ENCODE measurements at places on chromosomes 3 and 15.

GRCh38 chr3:159947220-159947619 lies 41.4 kb upstream of the IL12A start:
- DNase-seq = no peak

- no peak for DNase-seq
Observed at GRCh38 chr15:26967719-26968269, 3.2 kb upstream of the GABRG3 start.

DNA sequence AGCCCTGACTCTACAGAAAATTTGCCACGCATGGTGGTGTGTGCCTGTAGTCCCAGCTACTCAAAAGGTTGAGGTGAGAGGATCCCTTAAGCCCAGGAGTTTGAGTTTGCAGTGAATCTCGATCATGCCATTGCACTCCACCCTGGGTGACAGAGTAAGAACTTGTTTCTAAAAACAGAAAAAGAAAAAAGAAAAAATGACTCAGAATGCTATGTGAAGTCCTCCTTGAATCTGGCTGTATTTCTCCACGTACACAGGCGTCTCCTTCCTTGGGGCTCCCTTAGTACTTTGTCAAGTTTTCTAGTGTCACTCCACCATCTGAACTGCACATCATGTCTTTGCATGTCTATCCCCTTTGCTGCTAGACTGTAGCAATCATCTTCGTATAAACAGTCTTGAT lies 104.4 kb downstream of the LMLN start:
- no peak for DNase-seq

- DNase-seq = no peak
Observed at GRCh38 chr3:196585044-196585757, 16.7 kb downstream of the FBXO45 start.

DNA sequence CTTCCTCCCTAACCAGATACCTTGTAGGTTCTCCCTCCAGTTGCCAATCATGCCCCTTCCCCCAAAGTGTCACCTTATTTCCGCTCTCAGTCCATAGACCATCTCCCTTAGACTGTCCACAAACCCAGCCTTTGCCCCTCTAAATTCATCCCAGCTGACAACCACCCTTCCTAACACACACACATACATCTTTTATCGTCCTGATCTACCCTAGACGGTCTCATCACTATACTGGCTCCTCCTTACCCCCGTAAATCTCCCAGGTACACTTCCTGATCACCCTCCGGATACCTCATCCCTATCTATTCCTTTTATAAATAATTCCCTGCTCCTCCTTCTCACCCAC lies 828 bp downstream of the THOC7 start:
- DNase-seq = no peak

DNA sequence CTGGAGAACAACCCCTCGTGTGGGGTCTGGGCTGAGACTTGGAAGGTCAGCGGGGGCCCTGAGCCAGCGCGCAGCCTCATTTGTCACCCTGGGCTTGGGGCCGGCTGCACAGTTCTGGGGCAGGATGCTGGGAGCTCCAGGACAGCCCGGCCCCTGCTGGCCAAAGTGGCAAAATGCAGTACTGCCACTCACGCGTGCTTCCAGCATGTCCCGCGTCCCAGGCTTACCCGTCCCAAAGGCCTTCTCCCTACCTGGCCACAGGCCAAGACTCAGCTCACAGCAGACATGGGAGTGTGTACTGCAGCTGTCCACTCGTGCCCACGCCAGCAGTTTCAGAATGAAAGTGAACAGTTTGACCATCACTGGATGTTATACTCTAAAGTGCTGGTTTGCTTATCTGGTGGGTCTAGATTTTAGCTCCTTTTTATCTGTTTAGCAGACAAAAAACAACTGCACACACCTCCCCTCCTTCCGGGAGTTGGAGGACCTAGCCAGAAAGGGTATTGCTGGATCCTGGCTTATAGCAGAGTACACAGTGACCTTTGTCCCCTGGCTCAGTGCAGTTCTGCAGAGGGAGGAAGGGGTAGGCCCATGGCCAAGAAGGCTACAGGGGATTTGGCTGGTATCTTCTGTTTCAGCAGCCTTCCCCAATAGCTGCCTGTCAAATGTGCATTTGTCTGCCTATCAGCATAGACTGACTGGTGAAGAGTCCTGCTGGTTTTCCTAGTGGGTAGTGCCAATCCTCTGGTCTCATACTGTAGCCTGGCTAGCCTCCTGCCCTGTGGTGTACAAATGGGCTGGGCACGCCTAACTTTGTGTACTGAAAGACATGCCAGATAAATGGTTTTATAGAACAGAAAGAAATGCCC lies 23.2 kb upstream of the IP6K2 start:
- DNase-seq = peak; percentile 15

DNA sequence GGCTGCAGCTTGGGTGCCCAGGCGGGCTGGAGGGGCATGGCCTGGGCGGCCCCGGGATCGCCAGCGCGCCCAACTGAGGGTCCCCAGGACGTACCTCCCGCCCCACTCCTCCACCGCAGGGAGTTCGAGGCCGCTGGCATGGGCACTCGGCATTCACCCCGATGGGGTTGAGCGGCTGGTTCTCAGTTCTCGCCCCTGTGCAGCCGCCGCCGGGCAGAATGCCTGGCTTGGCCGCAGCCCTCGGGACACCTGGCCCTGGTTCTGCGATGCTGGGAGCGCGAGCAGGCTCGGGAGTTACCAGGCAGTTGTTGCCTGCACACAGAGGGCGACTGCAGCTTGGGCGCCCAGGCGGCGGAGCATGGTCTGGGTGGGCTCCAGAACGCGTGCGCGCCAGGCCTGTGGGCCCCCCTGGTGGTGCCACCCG lies 121.4 kb downstream of the LMLN start:
- DNase-seq = no peak

DNA sequence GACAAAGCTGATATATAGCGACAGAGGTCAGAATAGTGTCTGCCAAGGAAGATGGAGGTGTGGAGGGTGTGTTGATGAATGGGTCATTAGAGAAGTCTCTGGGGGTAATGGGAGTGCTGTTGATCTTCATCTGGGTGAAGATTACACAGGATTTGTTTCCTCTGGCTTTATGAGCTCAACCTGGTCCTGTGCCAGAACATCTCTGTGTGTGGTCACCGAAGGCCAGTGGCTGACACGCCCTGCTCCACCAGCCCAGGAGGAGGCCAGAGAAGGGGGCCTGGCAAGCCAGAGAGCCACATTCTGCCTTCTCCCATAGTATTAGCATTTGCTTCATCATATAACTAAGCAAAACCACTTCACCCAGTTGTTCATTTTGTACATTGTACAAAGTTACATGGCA lies 121.1 kb downstream of the ZNF621 start:
- no peak for DNase-seq
